ENCODE measurements at places on chromosomes 12 and 14. TPM values are rescaled to one million over a fixed set of nuclear protein-coding genes. Genes with fewer than 3 reads are reported as not detected.
A peak's percentile ranks its signal among the peaks of the same experiment; 100 is the strongest.

GRCh38 chr12:122947352-122947792, 18.9 kb downstream of the ABCB9 start:
- peak; percentile 78 for DNase-seq
- H3K27ac ChIP-seq: peak overlapping the region; percentile 32
- H3K4me3 ChIP-seq: no peak overlapping the region
- no peaks in the 10 kb centered on the region for H3K4me1 ChIP-seq
- H3K36me3 ChIP-seq: no peaks in the 10 kb centered on the region
- no peaks in the 10 kb centered on the region for H3K27me3 ChIP-seq

DNA sequence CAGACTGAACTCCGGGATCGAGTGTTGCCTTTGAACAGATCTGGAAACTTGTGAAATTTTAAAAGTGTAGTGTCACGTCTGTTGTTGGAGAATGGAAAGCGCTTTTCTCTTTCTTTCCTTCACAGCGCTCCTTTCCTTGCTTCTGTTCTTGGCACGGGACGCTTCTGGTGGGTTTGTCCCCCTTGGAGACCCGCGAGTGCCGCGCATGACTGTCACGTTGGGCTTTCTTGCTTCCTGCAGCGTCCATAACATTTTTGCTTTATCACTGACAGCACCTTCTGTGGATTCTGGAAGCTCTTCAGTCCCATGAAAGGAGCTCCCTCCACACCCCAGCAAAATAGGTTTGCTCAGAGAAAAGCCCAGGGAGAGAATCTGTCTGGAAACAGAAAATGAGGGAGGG, 193.0 kb upstream of the TMEM132C start:
- H3K27me3 ChIP-seq: no peaks in the 10 kb centered on the region
- no peak for DNase-seq
- H3K27ac ChIP-seq: no peak overlapping the region
- no peaks in the 10 kb centered on the region for H3K4me1 ChIP-seq

DNA sequence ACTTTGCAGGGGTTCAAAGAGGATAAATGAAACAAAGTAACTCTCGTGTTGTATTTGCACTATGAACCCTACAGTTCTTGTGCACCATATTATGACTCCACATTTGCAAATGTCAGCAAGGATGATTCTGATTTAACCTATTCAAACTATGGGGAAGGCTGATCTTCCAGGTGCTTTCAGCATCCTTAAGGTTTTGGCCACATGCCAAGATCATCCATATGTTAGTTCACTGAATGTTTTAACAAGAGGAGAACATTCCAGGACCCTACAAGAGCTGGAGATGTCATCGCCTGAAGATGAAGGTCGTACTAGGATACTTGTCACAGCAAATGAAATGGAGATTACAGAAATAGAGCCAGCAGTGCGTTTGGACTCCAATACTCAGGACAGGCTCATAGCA, 114.2 kb downstream of the DHRS2 start:
- H3K4me3 ChIP-seq: no peak overlapping the region
- H3K27me3 ChIP-seq: no peaks in the 10 kb centered on the region

GRCh38 chr12:43237238-43237879, 314.6 kb downstream of the ADAMTS20 start:
- DNase-seq: no peak
- no peak overlapping the region for H3K4me3 ChIP-seq
- H3K27ac ChIP-seq: no peak overlapping the region
- H3K27me3 ChIP-seq: no peaks in the 10 kb centered on the region
- no peaks in the 10 kb centered on the region for H3K36me3 ChIP-seq
- H3K4me1 ChIP-seq: no peaks in the 10 kb centered on the region

DNA sequence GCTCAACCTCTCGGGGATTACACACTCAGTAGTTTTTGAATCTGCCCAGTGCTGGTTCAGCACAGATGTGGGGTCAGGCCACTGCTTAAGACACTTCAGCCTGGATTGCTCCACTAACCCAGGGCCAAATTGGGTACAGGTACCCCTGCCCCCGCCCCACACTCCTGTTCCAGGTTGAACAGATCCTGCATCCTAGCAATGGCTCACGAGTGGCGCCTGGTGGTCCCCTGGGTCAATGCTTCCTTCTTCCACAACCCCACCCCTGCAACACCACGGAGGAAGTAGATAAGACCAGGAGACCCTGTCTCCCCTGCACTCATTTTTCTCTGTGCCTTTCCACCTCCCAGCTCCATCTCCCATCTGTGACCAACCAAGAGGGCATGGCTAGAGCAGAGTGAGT, 108.4 kb downstream of the ESRRB start:
- H3K27me3 ChIP-seq: no peaks in the 10 kb centered on the region
- DNase-seq: no peak
- H3K4me3 ChIP-seq: no peak overlapping the region
- H3K36me3 ChIP-seq: no peaks in the 10 kb centered on the region

The GPR68 gene
- 1.7 TPM for total RNA-seq

GRCh38 chr12:108390495-108391203, 51.5 kb upstream of the CMKLR1 start:
- no peaks in the 10 kb centered on the region for H3K27me3 ChIP-seq
- no peak for DNase-seq
- no peak overlapping the region for H3K4me3 ChIP-seq
- no peaks in the 10 kb centered on the region for H3K36me3 ChIP-seq
- H3K4me1 ChIP-seq: no peaks in the 10 kb centered on the region

GRCh38 chr12:17076811-17077210, 470.8 kb upstream of the LMO3 start:
- H3K4me3 ChIP-seq: no peak overlapping the region
- no peak for DNase-seq
- H3K4me1 ChIP-seq: no peaks in the 10 kb centered on the region
- H3K36me3 ChIP-seq: no peaks in the 10 kb centered on the region
- H3K27ac ChIP-seq: no peak overlapping the region

The OTX2 gene
- total RNA-seq: not detected

DNA sequence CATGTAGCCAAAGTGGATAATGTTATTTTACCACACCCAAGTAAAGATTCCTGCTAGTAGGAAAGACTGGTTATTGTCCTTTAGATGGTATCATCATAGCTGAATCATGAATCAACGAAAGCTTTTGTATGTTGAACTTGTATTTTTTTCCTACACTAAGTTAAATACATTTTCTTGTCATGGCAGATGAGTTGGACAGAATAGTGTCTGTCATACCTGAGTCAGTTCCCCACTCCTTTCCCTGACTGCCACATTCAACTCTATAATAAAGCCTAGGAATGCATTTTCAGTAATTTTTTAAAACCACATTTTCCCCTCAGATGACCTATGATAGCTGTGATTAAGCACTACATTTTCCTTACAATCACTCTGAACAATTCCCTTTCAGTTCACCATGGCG, 9.3 kb upstream of the PTHLH start:
- DNase-seq: no peak
- H3K36me3 ChIP-seq: no peaks in the 10 kb centered on the region
- no peak overlapping the region for H3K4me3 ChIP-seq
- H3K4me1 ChIP-seq: no peaks in the 10 kb centered on the region
- H3K27me3 ChIP-seq: peaks cover 13% of the 10 kb centered on the region

- no peaks in the 10 kb centered on the region for H3K27me3 ChIP-seq
- no peak overlapping the region for H3K4me3 ChIP-seq
- H3K27ac ChIP-seq: no peak overlapping the region
- no peaks in the 10 kb centered on the region for H3K36me3 ChIP-seq
Measured at GRCh38 chr12:57118711-57119271, 7.6 kb upstream of the STAT6 start.

- H3K4me1 ChIP-seq: no peaks in the 10 kb centered on the region
- DNase-seq: no peak
- H3K4me3 ChIP-seq: no peak overlapping the region
- no peaks in the 10 kb centered on the region for H3K27me3 ChIP-seq
- no peaks in the 10 kb centered on the region for H3K36me3 ChIP-seq
Measured at GRCh38 chr14:46482200-46482599, 169.4 kb downstream of the RPL10L start.

DNA sequence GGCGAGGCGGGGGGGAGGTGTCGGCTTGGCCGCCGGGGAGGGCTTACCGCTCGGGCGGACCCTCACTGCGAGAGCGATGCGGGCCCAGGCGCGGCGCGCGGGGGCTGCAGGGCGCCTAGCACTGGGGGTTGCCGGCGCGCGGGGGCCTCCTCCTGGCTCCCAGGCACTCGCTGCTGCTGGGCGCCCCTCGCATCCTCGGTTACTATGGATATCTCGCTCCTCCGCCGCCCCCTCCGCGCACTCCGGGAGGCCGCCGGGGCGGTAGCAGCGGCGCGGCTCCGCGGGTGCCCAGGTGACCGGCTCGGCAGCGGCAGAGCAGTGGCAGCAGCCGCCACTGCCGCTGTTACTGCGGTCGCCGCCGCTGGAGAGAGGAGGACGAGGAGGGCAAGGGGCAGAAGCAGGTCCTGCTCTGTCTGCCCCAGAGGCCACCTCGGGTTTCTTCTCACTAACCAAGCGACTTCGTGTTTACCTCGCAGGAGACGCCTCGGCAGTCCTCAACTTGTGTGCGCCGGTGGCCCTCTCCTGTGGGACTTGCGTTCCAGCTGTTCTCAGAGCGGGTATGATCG, 250.1 kb downstream of the APAF1 start:
- no peaks in the 10 kb centered on the region for H3K36me3 ChIP-seq
- H3K4me3 ChIP-seq: no peak overlapping the region
- H3K4me1 ChIP-seq: no peaks in the 10 kb centered on the region
- peak; percentile 69 for DNase-seq
- peaks cover 34% of the 10 kb centered on the region for H3K27me3 ChIP-seq

GRCh38 chr12:121669521-121669900, at the start of gene MORN3:
MORN3 (minus strand) TSS chr12:121669654; CDS start chr12:121669483, 171 bp downstream.
- H3K36me3 ChIP-seq: no peaks in the 10 kb centered on the region
- DNase-seq: no peak
- no peak within 1 kb of the TSS for H3K27ac ChIP-seq
- H3K4me3 ChIP-seq: no peak within 1 kb of the TSS
- H3K4me1 ChIP-seq: no peaks in the 10 kb centered on the region

The BDKRB1 gene
- 1.2 TPM for total RNA-seq

The B4GALNT1 gene
- 2.0 TPM for total RNA-seq

GRCh38 chr14:70987041-70987440, 79.8 kb downstream of the PCNX1 start:
- H3K27ac ChIP-seq: no peak overlapping the region
- H3K4me3 ChIP-seq: no peak overlapping the region
- H3K27me3 ChIP-seq: no peaks in the 10 kb centered on the region
- no peaks in the 10 kb centered on the region for H3K4me1 ChIP-seq

DNA sequence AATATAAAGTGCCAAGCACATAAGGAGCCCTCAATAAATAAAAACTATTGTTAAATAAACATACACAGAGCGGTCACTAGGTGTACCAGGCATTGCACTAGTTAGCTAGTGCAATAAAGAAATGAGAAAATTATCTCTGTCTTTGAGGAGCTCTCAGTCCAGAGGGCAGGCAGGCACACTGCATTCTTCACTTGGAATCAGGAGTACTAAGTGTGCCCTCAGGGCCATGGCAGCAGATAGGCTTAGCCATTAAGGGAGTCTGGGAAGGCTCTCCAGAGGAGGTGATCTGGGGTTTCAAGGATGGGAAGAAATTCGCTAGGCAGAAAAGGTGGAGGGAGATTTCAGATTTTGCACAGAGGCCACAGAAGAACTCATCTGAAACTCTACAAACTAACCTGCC, 9.1 kb downstream of the ABCD4 start:
- H3K4me1 ChIP-seq: no peaks in the 10 kb centered on the region
- H3K27ac ChIP-seq: no peak overlapping the region
- H3K36me3 ChIP-seq: peaks cover 7% of the 10 kb centered on the region
- no peak for DNase-seq
- H3K27me3 ChIP-seq: no peaks in the 10 kb centered on the region

The ARHGDIB gene
- total RNA-seq: 151 TPM

The FSCB gene
- total RNA-seq: not detected

DNA sequence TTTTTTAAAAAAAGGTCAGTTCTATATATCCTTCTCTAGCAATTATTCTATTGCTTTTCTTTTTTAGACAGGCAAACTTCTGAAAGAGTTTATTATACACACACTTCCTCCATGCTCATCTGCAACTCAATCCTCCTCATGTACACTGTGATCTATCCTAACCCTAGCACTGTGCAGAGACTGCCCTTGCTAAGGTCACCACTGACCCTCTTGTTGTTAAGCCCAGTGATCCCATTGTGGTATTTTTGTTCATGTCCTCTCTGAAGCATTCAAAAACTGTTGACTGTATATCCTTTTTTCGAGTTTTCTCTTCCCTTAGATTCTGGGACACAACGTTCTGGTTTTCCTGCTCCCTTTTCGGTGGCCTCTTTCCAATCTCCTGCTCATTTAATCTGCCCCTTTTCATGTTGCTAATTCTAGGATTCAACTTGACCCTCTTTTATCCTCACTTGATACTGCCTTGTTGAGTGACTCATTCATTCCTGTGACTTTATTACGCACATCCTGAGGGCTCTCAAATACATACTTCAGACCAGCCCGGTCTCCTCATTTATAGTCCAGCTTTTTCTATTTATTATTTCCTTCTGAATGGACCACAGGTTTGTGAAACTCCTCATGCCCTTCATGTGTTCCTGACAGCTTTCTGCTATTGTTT, 53.9 kb upstream of the PTPRB start:
- H3K36me3 ChIP-seq: no peaks in the 10 kb centered on the region
- H3K4me1 ChIP-seq: no peaks in the 10 kb centered on the region
- DNase-seq: no peak
- peak overlapping the region; percentile 63 for H3K27ac ChIP-seq
- H3K27me3 ChIP-seq: no peaks in the 10 kb centered on the region
- H3K4me3 ChIP-seq: no peak overlapping the region

- DNase-seq: no peak
- no peaks in the 10 kb centered on the region for H3K27me3 ChIP-seq
- no peak overlapping the region for H3K27ac ChIP-seq
- peaks cover 2% of the 10 kb centered on the region for H3K4me1 ChIP-seq
- H3K36me3 ChIP-seq: no peaks in the 10 kb centered on the region
- no peak overlapping the region for H3K4me3 ChIP-seq
Measured at GRCh38 chr14:55781046-55781445, 201.0 kb downstream of the KTN1 start.

- peak within 1 kb of the TSS; percentile 33 for H3K27ac ChIP-seq
- H3K27me3 ChIP-seq: peaks cover 12% of the 10 kb centered on the region
- peak; percentile 64 for DNase-seq
- peak within 1 kb of the TSS; percentile 18 for H3K4me3 ChIP-seq
- no peaks in the 10 kb centered on the region for H3K4me1 ChIP-seq
Measured at GRCh38 chr12:5432011-5432400, at the start of gene NTF3. NTF3 (plus strand) TSS chr12:5432108; CDS start chr12:5432325, 217 bp downstream.

- H3K4me1 ChIP-seq: no peaks in the 10 kb centered on the region
- no peaks in the 10 kb centered on the region for H3K27me3 ChIP-seq
- DNase-seq: peak; percentile 14
- no peak overlapping the region for H3K27ac ChIP-seq
- no peak overlapping the region for H3K4me3 ChIP-seq
- H3K36me3 ChIP-seq: no peaks in the 10 kb centered on the region
Measured at GRCh38 chr14:78752518-78753188, 582.5 kb downstream of the NRXN3 start.

The P2RX2 gene
- total RNA-seq: 0.19 TPM

GRCh38 chr12:108380382-108380781, 41.3 kb upstream of the CMKLR1 start:
- no peaks in the 10 kb centered on the region for H3K36me3 ChIP-seq
- H3K27ac ChIP-seq: no peak overlapping the region
- H3K4me1 ChIP-seq: no peaks in the 10 kb centered on the region
- no peaks in the 10 kb centered on the region for H3K27me3 ChIP-seq

GRCh38 chr12:93002293-93003054, 73.4 kb upstream of the EEA1 start:
- H3K27me3 ChIP-seq: no peaks in the 10 kb centered on the region
- no peak overlapping the region for H3K4me3 ChIP-seq
- no peaks in the 10 kb centered on the region for H3K4me1 ChIP-seq
- H3K36me3 ChIP-seq: no peaks in the 10 kb centered on the region
